ENCODE measurements at places on chromosomes 4 and X. TPM values are rescaled to one million over a fixed set of nuclear protein-coding genes. Genes with fewer than 3 reads are reported as not detected.

GRCh38 chrX:54237014-54237413 lies 54.0 kb upstream of the FAM120C start:
- no peak overlapping the region for H3K4me3 ChIP-seq
- no peaks in the 10 kb centered on the region for H3K27me3 ChIP-seq
- no peaks in the 10 kb centered on the region for H3K4me1 ChIP-seq
- no peaks in the 10 kb centered on the region for H3K36me3 ChIP-seq

GRCh38 chr4:186144946-186145569 lies 40.6 kb downstream of the FAM149A start:
- H3K4me3 ChIP-seq, result peak overlapping the region; percentile 66
- H3K27me3 ChIP-seq, result no peaks in the 10 kb centered on the region
- DNase-seq, result peak; percentile 62
- H3K27ac ChIP-seq, result peak overlapping the region; percentile 38

DNA sequence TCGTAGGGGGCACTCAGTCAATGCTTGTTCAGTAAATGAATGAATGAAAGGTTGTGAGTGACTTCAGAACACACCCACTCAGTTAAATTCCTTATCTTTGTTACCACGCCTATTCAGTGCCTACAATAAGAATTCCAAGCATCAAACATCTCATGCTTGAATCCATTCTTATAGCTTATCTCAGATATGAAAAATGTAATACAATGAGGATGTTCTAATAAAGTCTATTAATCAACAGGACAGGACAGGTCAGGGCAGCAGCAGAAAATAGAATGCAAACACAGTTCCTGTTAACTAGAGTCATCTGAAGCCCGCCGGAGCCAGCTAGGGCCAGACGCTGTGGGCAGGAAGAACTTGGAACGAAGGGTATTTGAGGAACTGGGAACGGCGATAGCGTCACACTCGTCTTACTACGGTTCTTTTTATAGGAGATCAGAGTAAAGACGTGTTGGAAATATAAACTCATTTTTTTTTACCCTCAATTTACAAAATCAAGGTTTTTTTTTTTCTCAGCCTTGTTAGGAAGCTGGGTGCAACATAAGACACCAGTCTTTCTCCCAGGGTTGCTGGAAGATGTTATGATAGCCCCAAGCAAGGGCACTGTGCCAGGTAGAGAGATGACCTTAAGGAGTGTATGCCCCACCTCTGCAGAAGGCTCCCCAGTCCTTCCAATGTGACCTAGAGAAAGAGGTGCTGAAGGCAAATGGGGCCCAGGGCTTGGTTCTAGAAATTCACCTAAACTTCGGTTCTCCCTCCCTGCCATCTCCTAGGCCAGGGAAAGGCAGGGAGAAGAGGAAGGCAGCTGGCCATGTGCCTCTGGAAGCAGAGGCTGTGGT lies 48.3 kb downstream of the SEL1L3 start:
- H3K4me3 ChIP-seq, result peak overlapping the region; percentile 31
- DNase-seq, result peak; percentile 94
- peaks cover 65% of the 10 kb centered on the region for H3K4me1 ChIP-seq
- no peaks in the 10 kb centered on the region for H3K27me3 ChIP-seq
- no peaks in the 10 kb centered on the region for H3K36me3 ChIP-seq
- H3K27ac ChIP-seq, result peak overlapping the region; percentile 90

BANK1 gene
- 2.0 TPM for total RNA-seq

DNA sequence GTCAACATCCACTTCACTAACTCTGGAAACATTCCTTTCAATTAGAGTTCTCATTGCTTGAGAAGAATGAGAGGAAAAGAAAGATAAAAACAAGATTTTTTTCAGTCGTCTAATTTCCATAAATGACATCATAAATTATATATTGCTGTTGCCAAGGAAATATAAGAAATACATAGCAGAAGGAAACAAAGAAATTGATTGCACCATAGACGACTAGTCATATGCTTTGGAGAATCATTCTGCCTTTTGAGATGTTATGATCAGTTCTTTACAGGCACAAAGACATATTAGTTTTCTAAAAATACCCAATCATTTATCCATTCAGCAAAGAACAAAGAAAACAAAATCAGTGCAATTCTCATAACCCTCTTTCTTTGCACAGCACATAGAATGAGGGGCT lies 672 bp upstream of the C1QTNF7 start:
- no peaks in the 10 kb centered on the region for H3K36me3 ChIP-seq
- DNase-seq, result peak; percentile 7
- no peak overlapping the region for H3K27ac ChIP-seq
- no peaks in the 10 kb centered on the region for H3K4me1 ChIP-seq
- no peaks in the 10 kb centered on the region for H3K27me3 ChIP-seq

- no peak overlapping the region for H3K27ac ChIP-seq
- H3K27me3 ChIP-seq, result no peaks in the 10 kb centered on the region
- H3K4me1 ChIP-seq, result no peaks in the 10 kb centered on the region
- no peak overlapping the region for H3K4me3 ChIP-seq
Measured at GRCh38 chrX:65744965-65745364, 77.5 kb downstream of the MSN start.

TMSB15B gene
- 6.3 TPM for total RNA-seq

PNMA5 gene
- total RNA-seq, result not detected

DNA sequence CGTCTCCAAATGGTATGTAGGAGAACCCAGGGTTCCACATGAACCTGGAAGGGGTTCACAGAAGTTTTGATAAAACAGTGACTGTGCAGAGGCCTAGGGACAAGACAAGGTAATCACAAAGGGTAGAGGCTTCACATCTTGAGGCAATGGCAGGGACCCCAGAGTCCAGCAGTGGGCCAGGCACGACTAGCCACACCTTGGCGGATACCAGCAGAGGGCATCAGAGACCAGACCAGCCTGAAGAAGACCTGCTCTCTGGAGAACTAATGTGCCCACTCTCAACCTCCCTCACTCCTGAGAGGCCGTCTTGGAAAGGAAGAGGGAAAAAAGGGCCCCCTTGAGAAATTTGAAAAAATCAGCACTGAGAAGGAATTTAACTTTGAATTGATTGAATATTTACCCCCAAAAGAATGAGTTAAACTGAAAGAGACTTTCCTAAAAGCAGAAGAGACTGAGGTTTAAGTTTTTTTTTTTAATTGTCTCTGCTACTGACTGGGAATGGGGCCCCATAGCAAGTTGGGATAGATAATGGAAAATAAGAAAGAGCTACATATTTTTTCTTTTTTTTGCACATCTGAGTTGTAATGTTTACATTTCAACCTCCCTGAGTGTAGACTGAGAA lies 243.8 kb upstream of the JADE1 start:
- no peak overlapping the region for H3K4me3 ChIP-seq
- H3K36me3 ChIP-seq, result no peaks in the 10 kb centered on the region
- no peak for DNase-seq
- H3K27me3 ChIP-seq, result no peaks in the 10 kb centered on the region
- peaks cover 23% of the 10 kb centered on the region for H3K4me1 ChIP-seq

DTHD1 gene
- not detected for total RNA-seq

DNA sequence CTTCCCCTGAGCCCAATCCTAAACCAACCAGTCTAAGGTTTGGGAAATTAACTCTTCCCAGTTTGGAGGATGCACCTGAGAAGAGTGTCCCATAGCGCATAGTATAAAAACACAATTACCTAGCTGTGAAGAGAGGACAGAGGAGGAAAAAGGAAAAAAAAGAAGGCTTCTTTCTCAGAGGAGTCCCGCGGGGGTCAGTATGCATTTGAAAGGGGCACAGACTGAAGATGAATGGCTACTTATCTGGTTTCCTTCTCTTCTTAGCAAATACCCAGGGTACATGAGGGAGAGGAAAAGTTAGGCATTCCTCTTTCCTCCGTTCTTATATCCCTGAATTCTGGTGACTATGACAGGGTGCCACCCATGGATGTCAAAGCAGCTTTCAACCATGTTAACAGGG lies 96.9 kb downstream of the TMEM47 start:
- no peaks in the 10 kb centered on the region for H3K36me3 ChIP-seq
- no peaks in the 10 kb centered on the region for H3K27me3 ChIP-seq
- no peak for DNase-seq
- H3K27ac ChIP-seq, result no peak overlapping the region

DNA sequence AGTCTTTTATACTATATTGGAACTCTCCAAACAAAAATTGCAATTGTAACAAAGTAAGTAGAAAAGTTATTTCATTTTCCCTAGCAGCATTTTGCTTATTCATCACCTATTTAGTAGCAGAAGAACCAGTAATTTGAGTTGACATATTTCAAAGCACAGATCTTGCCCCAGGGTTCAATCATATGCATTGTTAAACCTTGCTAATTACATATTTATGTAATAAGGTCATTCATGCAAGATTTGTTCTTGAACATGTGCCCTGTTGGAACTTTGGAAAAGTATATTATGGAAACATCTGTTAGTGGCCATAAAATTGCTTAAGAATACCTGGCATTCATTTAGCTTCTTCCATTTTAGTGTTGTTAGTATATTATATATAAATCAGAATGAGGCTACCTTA lies 191.7 kb downstream of the TLL1 start:
- H3K4me3 ChIP-seq, result no peak overlapping the region
- no peak for DNase-seq
- no peaks in the 10 kb centered on the region for H3K27me3 ChIP-seq
- no peak overlapping the region for H3K27ac ChIP-seq
- H3K4me1 ChIP-seq, result no peaks in the 10 kb centered on the region
- H3K36me3 ChIP-seq, result no peaks in the 10 kb centered on the region

DNA sequence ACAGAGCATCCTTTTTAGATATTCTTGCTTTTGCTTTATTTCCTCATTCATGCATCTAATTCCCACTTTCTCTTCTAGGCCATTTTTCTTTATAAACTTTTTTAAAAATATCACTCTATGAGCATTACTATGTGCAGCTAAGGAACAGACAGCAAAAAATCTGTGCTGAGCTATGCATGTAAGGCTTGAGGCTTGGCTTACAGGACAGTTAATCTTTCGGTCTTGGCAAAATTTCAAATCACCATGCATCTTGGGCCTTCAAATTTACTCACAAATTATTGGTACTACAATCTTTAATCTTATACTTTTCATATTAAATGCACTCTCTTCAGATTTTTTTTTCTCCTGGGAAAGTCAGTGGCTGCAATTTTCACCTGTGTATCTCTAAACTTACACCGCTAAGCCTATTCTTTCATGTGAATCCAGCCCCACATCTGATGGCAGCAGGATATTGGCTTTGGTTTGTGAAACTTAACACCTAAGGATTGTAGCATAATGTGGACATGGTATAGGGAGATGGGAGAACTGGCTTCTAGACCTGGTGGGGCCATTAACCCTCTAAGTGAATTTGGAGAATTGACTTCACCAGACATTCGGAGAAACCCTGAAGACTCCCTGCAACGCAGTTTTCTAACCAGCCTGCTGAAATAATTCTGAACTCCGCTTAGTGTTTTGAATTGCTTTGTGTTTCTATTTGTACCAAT lies 278.3 kb downstream of the SPRY1 start:
- no peak for DNase-seq
- H3K27ac ChIP-seq, result no peak overlapping the region
- no peak overlapping the region for H3K4me3 ChIP-seq
- no peaks in the 10 kb centered on the region for H3K4me1 ChIP-seq

- no peak overlapping the region for H3K27ac ChIP-seq
- no peaks in the 10 kb centered on the region for H3K36me3 ChIP-seq
- no peaks in the 10 kb centered on the region for H3K27me3 ChIP-seq
- peaks cover 4% of the 10 kb centered on the region for H3K4me1 ChIP-seq
- H3K4me3 ChIP-seq, result no peak overlapping the region
Measured at GRCh38 chr4:76296286-76296820, 10.2 kb upstream of the STBD1 start.

- peak; percentile 45 for DNase-seq
- H3K4me1 ChIP-seq, result no peaks in the 10 kb centered on the region
- H3K36me3 ChIP-seq, result no peaks in the 10 kb centered on the region
- no peak overlapping the region for H3K27ac ChIP-seq
- no peaks in the 10 kb centered on the region for H3K27me3 ChIP-seq
Measured at GRCh38 chr4:148515248-148515647, 73.0 kb upstream of the NR3C2 start.

RAB40AL gene
- total RNA-seq, result not detected

- H3K27ac ChIP-seq, result no peak overlapping the region
- H3K4me1 ChIP-seq, result no peaks in the 10 kb centered on the region
- no peaks in the 10 kb centered on the region for H3K36me3 ChIP-seq
- no peak for DNase-seq
Measured at GRCh38 chrX:123809854-123810375, 49.9 kb upstream of the XIAP start.

P2RY8 gene
- not detected for total RNA-seq

DNA sequence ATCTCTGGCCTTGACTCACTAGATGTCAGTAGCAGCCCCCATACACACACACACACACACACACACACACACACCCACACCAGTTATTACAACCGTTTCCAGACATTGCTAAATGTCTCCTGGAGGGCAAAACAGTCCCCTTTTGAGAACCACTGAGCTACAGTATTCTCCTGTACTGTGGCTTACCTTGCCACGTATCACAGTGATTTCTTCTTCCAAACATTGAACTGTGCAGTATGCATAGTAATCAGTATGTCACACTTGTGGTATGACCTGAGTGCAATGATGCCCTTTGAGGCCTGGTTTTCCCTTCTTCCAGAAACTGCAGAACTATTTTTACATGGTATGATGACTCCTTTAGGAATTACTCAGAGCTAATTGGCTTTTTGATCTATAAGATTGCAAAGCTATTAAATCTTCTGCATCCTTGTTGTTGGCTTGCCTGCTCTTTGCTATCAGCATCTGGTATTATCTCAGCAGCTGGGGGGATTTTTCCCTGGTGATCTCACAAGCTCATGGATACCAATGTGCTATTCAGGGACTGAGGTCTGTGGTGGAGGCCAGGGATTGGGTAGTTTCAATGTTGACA lies 3.6 kb upstream of the THOC2 start:
- no peaks in the 10 kb centered on the region for H3K36me3 ChIP-seq
- peaks cover 7% of the 10 kb centered on the region for H3K4me1 ChIP-seq
- DNase-seq, result peak; percentile 82
- H3K27ac ChIP-seq, result peak overlapping the region; percentile 55

DNA sequence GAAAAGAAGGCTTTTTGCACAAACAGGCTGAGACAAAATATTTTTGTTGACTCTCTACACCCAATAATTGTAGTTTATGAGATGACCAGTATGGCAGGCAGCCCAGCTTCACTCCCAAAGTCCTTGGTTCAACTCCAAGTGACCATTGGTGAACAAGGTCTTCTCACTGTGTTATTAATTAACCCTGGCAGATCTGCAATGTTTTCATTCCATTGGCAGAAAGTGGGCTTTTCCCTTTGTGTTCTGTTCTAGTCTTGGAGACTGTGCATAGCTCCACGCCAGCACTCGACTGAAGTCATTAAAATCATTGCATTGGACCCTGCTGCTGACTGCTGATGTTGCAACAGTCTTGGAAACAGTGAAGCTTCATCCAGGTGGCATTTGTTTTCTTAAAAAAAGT lies 277.3 kb upstream of the HAND2 start:
- no peaks in the 10 kb centered on the region for H3K27me3 ChIP-seq
- no peak overlapping the region for H3K27ac ChIP-seq
- H3K4me3 ChIP-seq, result no peak overlapping the region
- no peaks in the 10 kb centered on the region for H3K4me1 ChIP-seq
